ENCODE measurements at places on chromosomes 5 and 9.

GRCh38 chr9:85030316-85030715 lies 360.8 kb downstream of the NTRK2 start:
- DNase-seq, result no peak

DNA sequence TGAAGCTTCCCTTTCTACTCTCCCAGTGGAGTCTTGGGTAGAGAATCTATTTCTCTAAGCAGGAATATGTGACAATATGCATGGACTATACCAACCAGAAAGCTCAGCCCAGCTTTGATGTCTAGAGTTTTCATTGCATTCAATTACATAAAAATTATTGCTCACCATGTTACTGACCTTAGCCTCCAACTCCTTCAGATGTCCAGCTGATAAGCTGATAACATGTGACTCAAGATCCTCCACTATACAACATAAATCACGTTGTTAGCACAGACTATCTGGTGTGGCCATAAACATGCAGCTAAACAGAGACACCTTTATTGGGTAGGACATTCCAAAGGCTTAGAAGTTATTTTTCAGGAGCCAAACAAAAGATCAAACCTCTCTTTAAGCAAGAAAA lies 1168.2 kb downstream of the CDH12 start:
- no peak for DNase-seq

DNA sequence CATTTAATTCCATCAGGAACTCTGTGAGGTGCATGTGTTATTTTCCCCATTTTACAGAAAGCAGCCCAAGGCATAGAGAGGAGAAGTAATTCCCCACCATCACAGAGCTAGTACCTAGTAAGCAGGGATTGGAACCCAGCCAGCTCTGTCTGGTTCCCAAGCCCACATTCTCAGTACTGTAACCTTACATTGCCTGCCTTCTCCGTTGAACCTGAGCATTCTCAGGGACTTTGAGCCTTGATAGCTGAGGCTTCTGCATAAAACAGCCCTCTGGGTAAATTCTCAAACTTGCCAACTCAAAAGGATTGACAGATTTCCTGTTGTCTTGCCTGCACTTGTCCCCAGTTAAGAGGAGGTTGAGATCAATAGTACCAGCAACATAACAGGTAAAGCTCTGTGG lies 9.2 kb upstream of the GLE1 start:
- no peak for DNase-seq

- no peak for DNase-seq
Observed at GRCh38 chr9:129891569-129891968, 56.3 kb downstream of the USP20 start.

GRCh38 chr9:112013266-112013665 lies 116.7 kb downstream of the UGCG start:
- no peak for DNase-seq

GRCh38 chr9:82271106-82271561 lies 282.6 kb downstream of the SPATA31D1 start:
- DNase-seq, result no peak

GRCh38 chr5:87156631-87157030 lies 111.1 kb upstream of the RASA1 start:
- DNase-seq, result no peak

GRCh38 chr9:114319147-114319546 lies 3.8 kb upstream of the ORM1 start:
- no peak for DNase-seq

- DNase-seq, result no peak
Observed at GRCh38 chr5:67373518-67373917, 176.9 kb upstream of the CD180 start.

DNA sequence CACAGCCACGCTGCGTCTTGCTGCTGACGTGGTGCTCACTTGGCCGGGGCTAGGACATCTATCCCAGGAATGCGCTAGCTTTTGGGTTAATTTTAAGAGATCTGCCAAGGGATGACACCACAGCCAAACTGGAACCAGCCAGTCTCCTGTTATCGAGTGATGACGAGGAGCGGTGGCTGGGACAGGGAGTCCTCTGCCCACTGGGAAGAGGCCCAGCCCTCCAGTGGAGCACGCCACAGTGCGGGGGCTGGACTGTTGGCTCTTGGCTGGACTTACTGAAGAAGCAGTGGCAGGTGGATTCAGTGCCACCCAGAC lies 55.1 kb upstream of the PHYKPL start:
- DNase-seq, result no peak

DNA sequence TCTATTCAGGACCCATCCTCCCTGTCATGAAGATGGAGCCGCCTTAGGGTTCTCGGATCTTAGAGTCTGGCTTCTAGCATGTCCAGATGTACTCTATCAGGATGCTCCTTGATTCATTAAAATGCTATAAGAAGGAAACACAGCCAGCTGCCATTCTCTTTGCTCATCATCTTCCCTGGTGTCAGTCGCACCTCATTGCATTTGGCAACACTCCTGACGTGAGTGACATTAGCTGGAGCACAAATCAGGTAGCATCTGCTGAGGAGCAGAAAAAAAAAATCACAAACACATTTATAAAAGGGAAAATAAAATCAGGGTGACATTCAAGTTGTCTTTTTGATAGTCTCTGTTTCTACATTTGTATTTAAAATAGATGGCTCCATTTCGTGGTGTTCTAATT lies 226.1 kb upstream of the NMUR2 start:
- no peak for DNase-seq

DNA sequence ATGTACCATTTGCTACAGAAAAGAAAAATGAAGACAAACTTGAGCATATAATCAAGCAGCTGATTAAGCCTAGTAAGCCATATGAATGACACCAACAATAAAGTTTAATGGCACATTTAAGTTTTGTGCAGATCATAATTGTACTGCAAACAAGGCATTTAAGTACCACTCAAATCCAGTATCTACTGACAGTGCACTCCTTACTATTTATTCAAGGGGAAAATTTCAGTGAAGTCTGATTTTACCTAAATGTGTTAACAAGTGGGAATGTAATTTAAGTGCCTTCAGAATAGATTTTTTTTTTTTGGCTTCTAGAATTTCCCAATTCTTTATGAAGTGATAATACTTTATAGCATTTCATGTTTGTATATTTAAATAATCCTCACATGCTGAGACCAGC lies 341.0 kb upstream of the POU5F2 start:
- DNase-seq, result no peak

- no peak for DNase-seq
Observed at GRCh38 chr9:22446589-22446949, at the start of gene DMRTA1. TSS of gene DMRTA1 (plus strand) at chr9:22446824. CDS start at chr9:22447066, 242 bp downstream.

DNA sequence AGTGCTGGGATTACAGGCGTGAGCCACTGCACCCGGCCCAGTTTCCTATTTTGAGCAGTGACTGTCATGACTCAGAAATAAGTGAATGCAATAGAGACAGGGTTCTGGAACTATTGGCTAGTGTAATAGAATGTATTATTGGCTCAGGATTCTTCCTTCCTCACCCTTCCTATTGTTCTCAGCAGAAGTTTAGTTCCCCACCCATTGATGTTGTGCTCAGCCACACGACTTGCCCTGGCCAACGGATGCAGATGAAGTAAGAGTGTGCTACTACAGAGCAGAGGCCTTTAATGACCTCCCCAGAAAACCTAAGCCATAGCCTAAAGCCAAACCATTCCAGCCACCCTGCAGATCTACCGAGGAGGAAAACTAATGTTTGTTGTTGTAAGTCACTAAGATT lies 287.9 kb downstream of the AGTPBP1 start:
- DNase-seq, result no peak

- no peak for DNase-seq
Observed at GRCh38 chr5:16518606-16519005, 53.0 kb upstream of the ZNF622 start.

DNA sequence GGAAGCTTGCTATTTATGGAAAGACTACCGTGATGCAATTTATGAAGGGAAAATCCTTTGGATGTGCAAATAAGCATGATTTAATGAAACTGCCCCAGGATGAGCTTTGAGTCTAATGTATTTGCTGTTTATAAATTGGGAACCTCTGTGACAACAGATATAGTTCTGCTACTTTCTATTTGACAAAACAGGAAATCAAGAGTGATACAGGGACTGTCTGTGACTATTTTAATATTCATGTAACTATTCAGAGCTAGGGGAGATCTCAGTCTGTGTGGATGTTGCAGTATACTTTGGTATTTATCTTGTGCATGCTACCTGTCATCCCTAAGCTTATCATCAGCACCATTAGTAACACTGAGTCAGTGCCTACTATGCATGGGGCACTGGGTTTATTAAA lies 132.1 kb downstream of the PDZD2 start:
- no peak for DNase-seq

GRCh38 chr9:135439916-135440315 lies 39.7 kb upstream of the PPP1R26 start:
- no peak for DNase-seq

DNA sequence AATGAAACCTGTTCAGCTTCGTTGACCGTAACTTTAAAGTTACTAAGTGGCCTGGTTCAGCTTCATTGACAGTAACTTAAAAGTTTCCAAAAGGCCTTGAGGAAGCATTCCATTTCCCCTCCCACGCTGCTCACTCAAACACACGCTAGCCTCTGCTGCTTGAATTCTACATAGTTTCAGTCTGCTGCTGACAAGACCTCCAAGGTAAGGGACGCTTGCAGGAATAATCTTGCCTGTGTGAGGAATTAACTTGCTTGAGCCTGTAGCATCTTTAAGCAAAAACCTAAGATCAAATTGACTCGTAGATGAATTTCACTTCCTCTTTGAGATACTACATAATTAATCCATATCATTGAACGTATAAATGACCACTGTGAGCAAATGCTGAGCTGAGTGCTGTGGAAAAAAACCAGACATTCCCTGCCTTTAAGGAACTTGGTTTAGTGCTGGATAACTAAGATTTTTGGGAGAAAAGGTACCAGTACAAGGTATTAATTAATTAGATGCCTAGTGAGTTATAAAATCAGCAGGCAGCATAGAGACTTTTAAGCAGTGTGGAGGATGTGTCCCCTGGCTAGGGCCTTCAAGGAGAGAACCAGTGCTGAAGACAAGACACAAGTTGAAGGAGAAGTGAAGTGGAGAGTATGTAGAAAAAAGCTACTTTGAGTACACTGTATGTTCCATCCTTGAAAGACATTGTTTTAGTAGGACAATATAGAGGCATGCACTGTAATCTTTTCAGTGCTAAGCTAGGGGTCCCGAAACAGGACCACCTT lies 39.2 kb downstream of the GRAMD2B start:
- no peak for DNase-seq

Data from stimulated activated CD8-positive, alpha-beta memory T cell treated with anti-CD3 and anti-CD28 coated beads, Interleukin-7, amount 100 ng/mL, for 4 hours (primary cell).